ENCODE measurements at places on chromosomes 1 and 21. TPM values are rescaled to one million over a fixed set of nuclear protein-coding genes. Genes with fewer than 3 reads are reported as not detected.

DNA sequence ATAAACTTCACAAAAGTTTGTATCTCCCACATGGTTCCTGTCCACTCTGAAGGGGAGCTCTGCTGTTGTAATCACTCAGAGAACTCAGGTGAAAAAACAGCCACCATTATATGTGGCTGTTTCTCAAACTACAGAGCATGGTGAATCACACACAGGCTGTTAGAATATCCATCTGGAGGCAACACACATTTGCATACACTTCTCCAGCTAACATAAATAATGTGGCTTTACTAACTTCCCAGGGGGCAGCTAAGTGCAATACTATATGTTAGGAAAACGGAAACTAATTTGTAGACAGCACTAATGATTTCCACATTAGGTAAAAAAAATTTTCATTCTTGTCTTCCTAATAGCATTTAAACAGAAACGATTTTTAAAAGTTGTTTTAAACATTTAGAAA is 49.3 kb downstream of the PTGFR start:
- no peak for DNase-seq

- DNase-seq = no peak
Measured at GRCh38 chr1:246629976-246630375, 63.7 kb downstream of the CNST start.

- DNase-seq = peak; percentile 94
Measured at GRCh38 chr1:98661544-98662355, at the start of gene SNX7. Gene SNX7, plus strand, starts transcription at chr1:98661721. Its CDS starts 11 bp downstream, at chr1:98661732.

Gene RNF186
- not detected for total RNA-seq

Gene VAMP3
- total RNA-seq = 69.0 TPM

Gene TSACC
- 3.5 TPM for total RNA-seq

DNA sequence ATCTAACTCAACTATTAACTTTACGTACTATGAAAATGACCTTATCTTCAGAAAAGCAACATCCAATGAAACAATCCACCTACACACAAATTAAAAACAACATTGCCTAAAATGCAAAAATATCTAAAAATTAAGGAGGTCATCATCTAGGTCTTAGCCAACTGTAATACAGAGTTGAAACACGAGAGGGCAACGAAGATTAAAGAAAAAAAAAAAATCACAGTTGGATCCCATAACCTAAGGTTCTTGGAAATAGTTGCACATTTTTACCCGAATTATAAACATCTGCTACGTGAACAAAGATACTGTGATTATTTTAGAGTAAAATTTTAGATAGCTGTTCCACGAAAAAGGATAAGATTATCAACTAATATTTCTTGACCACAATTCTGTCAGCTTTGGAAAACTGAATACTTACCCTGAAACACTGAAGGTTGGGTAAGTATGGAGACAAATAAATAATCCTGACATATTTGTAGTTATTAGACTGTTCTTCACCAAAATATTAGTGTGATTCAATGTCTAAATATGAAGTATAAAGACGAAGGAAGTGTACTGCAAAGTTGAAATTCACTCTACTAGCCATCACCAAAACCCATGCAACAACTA is 88.0 kb upstream of the AK4 start:
- DNase-seq = no peak

- DNase-seq = peak; percentile 34
Measured at GRCh38 chr1:75796376-75797272, at the start of gene MSH4. Gene MSH4, plus strand, starts transcription at chr1:75796882. Its CDS starts 104 bp downstream, at chr1:75796986.

- DNase-seq = no peak
Measured at GRCh38 chr1:180119837-180120236, 34.8 kb upstream of the QSOX1 start.

Gene FHAD1
- 0.52 TPM for total RNA-seq

- no peak for DNase-seq
Measured at GRCh38 chr1:34726861-34727260, 28.0 kb upstream of the GJB5 start.

Gene TDRD10
- 0.38 TPM for total RNA-seq

DNA sequence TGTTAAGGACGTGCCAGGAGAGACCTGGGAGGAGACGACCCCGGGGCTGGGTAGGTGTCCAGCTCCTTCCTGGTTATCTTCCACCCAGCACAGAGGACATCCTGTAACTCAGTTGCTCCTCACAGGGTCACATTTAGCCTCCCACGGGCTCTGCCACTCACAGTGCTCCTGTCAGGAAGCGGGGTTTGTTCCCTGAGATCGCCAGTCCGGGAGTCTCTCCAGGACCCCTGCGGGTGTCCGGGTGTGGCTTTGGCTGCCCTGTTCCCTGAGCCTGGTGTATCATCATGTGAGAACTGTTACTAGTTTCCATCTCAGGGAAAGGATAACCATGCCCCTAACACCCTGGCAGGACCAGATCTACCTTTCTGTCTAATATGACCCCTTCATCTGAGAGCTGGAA is 158.2 kb upstream of the RUNX1 start:
- no peak for DNase-seq

GRCh38 chr1:31760471-31761470 is 3.4 kb downstream of the ADGRB2 start:
- peak; percentile 96 for DNase-seq

DNA sequence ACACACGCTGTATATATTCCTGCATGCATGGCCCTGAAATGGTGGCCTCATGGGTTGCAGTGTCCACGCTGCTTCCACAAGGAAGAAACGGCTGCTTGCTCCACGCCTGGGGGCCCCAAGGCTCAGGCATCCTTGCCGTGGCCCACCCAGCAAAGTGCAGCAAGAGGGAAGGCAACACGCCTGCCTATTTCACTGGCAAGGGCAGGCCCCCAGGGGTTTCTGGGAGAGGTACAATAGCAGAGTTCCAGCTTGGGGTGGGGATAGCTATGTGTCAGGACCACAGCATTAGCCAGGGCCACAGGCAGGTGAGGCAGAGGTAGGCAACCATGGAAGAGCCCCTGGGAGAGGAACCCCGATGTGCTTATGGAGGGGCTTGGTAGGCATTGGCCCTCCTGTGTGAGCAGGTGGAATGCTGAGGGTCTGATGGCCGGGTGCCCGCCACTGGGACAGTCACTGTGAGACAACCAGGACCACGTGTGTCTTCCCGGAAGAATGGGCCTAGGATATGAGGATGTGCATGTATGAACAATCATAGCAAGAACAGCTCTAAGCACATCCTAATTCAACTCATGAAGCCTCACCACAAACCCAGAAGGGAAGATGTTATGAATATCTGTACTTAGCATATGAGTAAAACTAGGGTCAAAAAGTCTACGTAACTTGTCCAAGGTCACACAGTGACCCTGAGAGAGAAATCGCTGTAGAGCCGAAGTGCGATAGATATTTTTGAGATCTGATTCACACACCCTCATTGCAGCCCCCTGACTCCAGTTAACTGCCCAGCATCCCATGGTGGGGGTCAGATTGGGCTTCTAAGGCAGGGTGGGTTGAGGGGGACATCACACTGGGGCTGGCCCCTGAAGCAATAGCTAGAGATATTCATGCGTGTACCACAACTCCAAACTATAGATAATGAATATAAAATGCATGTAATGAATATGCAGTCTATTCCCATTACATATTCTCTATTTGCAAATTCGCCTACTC is 11.8 kb downstream of the TFF2 start:
- DNase-seq = no peak

DNA sequence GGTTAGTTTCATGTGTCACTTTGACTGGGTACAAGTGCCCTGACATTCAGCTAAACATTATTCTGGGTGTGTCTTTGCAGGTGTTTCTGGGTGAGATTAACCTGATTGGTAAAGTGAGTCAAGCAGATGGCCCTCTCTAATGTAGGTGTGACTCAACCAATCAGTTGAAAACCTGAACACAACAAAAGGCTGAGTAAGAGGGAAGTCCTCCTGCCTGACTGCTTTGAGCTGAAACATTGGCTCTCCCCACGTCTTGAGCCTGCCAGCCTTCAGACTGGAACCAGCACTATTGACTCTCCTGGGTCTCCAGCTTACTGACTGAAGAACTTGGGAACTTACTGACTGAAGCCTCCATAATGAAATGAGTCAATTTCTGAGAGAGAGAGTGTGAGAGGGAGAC is 70.0 kb upstream of the C21orf91 start:
- no peak for DNase-seq

Gene TFF2
- not detected for total RNA-seq

Gene UMODL1
- 0.73 TPM for total RNA-seq

- DNase-seq = no peak
Measured at GRCh38 chr1:89608984-89609725, 23.8 kb upstream of the LRRC8C start.

Gene DEPDC1
- 66.5 TPM for total RNA-seq

Gene PLPPR5
- 0.41 TPM for total RNA-seq

Gene MRPL9
- total RNA-seq = 214 TPM

DNA sequence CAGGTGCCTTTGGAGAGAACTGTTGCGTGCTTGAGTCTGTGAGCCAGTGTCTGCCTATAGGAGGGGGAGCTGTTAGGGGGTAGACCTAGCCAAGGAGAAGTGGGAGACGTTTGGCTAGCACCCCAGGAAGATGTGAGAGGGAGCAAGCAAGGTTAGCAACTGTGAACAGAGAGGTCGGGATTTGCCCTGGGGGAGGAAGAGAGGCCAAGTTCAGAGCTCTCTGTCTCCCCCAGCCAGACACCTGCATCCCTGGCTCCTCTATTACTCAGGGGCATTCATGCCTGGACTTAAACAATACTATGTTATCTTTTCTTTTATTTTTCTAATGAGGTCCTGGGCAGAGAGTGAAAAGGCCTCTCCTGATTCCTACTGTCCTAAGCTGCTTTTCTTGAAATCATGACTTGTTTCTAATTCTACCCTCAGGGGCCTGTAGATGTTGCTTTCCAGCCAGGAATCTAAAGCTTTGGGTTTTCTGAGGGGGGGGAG is 2.4 kb downstream of the BTG2 start:
- DNase-seq = peak; percentile 73

DNA sequence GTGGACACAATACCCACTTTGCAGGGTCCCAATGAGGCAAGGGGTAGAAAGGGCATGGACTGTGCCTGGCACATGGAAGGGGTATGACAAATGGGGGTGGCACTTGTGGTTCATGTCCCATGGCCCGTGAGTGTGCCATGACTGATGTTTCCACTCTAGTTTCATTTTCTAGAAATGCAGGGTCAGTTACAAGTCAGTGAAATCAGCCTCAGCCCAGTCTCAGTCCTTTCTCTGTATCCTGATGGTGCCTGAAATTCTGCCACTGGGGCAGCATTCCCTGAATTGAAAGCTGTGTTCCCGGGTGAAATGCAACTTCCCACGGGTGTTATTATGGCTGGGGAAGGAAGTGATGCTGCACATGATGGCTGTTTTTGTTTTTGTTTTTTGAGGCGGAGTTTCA is 110.8 kb upstream of the ZBTB40 start:
- DNase-seq = no peak

GRCh38 chr1:218339267-218339831 is 5.8 kb upstream of the TGFB2 start:
- DNase-seq = no peak

Gene COL6A2
- 143 TPM for total RNA-seq

GRCh38 chr1:167446966-167447365 is 71.4 kb downstream of the CD247 start:
- no peak for DNase-seq

Gene LHX4
- 2.7 TPM for total RNA-seq

DNA sequence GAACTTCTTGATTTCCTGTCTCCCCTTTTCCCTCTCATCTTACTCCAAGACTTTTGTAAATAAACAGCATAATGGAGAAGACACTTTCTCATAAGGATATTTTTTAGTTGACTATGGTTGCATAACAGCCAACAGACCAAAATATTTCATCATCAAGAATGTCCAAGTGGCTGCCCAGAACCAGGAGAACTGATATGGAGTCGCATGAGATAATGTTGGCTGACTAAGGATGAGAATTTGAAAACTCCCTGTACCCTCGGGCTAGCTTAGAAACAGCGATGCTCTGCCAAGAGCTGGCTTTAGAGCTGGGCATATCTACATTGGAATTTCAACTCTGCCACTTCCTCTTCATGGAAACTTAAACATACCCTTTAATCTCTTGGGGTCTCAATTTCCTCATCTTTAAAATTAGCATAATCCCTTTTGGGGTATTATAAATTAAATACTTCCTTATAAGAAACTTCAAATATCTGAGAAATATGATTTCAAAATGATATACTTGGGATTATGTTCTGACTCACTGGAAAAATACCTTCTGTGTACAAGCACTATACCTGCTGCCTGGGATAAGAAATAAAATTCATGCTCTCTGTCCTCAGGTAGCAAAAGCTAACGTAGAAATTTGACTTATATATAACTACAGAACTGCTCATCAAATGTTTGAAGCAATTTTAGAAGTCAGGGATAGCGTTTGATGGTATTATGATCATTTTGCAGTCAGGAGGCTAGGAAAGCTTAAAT is 777.3 kb downstream of the LTN1 start:
- DNase-seq = no peak

DNA sequence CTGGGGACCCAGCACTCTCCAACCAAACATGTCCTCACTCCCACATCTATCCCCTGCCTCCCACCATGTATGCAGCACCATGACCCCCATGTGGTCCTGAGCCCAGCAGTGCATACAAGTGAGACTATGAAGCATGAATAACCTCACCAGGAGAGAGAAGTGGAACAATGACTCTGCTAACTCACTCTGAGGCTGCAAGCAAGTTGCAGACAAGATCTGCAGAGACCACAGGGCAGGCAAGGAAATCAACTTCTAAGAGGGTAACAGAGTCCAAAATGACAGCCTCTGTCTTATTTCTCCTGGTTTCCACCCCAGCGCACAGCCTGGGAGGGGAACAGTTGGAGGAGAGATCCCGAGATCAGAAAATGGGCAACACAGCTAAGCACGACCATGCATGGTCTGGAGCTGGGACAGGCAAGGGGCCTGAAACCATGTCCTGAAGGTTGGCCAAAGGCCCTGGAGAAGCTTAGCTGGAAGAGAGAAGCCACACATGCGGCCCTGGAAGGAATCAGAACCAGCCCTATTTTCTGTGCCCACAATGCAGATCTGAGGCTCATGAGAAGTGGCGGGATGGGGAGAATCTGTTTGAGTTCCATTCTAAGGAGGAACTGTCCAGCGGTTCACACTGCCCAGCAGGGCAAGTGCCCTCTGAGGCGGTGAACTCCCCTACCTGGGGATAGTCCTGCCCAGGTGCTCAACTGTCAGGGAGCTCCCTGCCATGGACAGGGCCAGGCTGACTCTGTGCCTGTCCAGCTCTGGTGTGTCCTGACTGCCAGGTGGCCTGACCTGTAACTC is 12.5 kb upstream of the REN start:
- DNase-seq = no peak

GRCh38 chr1:232711996-232712395 is 82.1 kb upstream of the SIPA1L2 start:
- no peak for DNase-seq

DNA sequence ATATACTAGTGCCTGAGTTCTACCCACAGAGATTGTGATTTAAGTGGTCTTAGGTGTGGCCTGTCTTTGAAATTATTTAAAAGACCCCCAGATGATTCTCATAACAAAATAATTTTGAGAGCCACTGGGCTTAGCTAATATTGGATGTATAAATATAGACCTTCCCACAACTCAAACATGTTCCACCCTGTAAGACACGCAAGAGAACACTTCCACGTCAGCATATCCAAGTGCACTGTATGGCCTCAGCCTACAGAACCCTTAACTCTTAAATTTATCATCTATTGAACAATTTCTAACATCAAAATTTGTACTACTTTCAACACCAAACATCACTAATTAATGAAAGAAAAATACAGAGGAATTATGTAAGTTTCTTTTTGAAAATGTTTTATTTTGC is 2.5 kb downstream of the FAM177B start:
- DNase-seq = no peak

GRCh38 chr1:162391790-162392563 is 10.4 kb downstream of the C1orf226 start:
- peak; percentile 60 for DNase-seq

Measured in H7 (cell line).